ENCODE measurements at places on chromosomes 6 and 20. TPM values are rescaled to one million over a fixed set of nuclear protein-coding genes. Genes with fewer than 3 reads are reported as not detected.
A peak's percentile ranks its signal among the peaks of the same experiment; 100 is the strongest.

- peak overlapping the region; percentile 96 for H3K27ac ChIP-seq
- peak overlapping the region; percentile 26 for H3K4me3 ChIP-seq
- H3K36me3 ChIP-seq, result peaks cover 65% of the 10 kb centered on the region
- DNase-seq, result peak; percentile 59
- peaks cover 76% of the 10 kb centered on the region for H3K4me1 ChIP-seq
- no peaks in the 10 kb centered on the region for H3K27me3 ChIP-seq
Observed at GRCh38 chr6:111804627-111805235, 68.5 kb downstream of the FYN start.

DNA sequence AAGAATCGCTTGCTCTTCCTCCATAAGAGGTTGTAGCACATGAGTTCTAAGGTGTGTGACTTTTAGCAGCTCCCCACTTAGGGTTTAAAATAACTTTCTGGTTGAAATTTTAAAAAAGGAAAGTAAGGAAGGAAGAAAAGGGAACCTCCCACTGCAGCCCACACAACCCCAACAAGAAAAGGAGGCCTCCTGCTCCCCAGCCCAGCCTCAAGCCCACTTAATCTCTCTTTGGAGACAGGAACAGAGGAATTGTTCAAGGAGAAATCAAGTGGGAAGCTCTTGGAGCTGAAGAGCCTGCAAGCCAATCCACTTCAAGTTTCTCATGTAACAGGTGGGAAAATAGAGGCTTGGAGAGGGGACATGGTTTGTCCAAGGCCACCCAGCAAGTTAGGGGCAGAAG is 39.1 kb upstream of the PREX1 start:
- no peak overlapping the region for H3K27ac ChIP-seq
- no peak overlapping the region for H3K4me3 ChIP-seq
- DNase-seq, result no peak
- no peaks in the 10 kb centered on the region for H3K36me3 ChIP-seq
- H3K4me1 ChIP-seq, result peaks cover 3% of the 10 kb centered on the region
- H3K27me3 ChIP-seq, result peaks cover 16% of the 10 kb centered on the region

The LPA gene
- total RNA-seq, result not detected

GRCh38 chr6:156773935-156774852 is 3.0 kb upstream of the ARID1B start:
- no peaks in the 10 kb centered on the region for H3K36me3 ChIP-seq
- peaks cover 19% of the 10 kb centered on the region for H3K4me1 ChIP-seq
- H3K27me3 ChIP-seq, result no peaks in the 10 kb centered on the region
- DNase-seq, result no peak
- H3K27ac ChIP-seq, result no peak overlapping the region

The BANF2 gene
- not detected for total RNA-seq

The TFAP2D gene
- total RNA-seq, result not detected

DNA sequence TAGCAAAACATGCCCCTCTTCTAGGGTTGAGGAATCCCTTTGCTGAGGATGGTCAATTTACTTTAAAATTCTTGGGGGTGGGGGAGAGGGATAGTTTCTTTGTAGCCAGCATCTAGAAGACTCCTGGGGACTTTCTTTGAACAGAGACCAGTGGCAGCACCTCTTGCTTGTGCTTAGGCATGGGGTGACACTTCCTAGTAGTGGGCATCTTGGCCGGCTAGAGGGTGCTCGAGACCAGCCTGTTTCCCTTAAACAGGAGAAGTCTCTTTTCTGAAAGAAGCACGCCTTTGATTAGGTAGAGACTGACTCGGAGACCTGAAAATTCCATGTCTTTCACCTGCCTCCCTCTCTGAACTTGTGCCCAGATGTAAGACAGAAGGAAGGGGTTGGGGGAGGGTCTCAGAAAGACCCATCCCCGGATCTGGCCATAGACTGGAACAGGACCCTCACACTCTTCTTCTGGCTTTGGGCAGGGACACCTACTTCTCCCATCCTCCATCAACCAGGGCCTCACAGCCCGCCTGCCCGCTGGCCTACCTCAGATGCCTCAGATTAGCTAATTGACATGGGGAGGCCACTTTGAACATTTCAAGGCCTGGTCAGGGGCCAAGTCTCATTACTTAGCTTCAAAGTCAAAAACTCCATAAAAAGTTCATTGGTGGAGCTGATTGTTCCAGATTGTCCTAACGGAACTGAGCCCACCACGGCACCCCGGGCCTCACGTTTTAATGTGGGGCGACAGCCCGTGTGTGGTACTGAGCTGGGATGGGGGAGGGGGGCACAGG is 172.2 kb downstream of the CDC5L start:
- no peaks in the 10 kb centered on the region for H3K36me3 ChIP-seq
- peaks cover 7% of the 10 kb centered on the region for H3K4me1 ChIP-seq
- H3K27ac ChIP-seq, result no peak overlapping the region
- DNase-seq, result no peak

The LTV1 gene
- total RNA-seq, result 41.2 TPM

The MOG gene
- total RNA-seq, result not detected
